ENCODE measurements at places on chromosomes 12 and 14. TPM values are rescaled to one million over a fixed set of nuclear protein-coding genes. Genes with fewer than 3 reads are reported as not detected.

Gene IRAK3
- 17.1 TPM for total RNA-seq

GRCh38 chr14:73221945-73222344, 15.4 kb upstream of the PAPLN start:
- no peak for DNase-seq

- DNase-seq = no peak
Observed at GRCh38 chr12:49966511-49967041, 4.9 kb downstream of the AQP5 start.

Gene PPP1R13B
- 8.6 TPM for total RNA-seq

Gene STXBP6
- 15.2 TPM for total RNA-seq

Gene OTX2
- total RNA-seq = not detected

DNA sequence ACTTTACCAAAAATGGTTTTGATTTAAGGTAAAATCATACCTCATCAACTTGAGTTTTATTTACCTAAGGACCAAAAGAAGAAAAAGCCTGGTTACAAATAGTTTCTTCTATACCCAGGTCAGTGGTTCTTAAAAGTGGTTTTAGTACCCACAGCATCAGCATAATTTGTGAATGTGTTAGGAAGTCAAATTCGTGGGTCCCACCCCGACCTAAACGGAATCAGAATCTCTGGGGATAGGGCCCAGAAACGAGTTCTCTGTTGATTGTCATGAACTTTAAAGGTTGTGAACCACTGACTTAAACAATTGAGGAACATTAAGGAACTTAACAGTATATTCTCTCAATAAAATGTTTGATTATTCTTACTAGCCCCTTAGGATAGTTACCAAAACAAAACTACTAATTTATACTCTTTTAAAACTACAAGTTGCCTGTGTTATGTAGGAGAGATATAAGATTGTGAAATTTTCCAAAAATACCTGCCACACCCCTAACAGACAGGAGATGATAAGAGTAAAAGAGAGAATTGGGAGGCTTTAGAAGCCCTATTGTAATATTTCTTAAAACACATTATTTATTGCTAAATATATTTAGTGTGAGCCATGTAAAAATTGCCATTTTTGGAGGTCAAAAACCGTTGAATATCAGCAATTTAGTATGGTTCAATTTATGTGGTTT, 669 bp upstream of the SLC25A21 start:
- no peak for DNase-seq

Data from sigmoid colon (tissue), 7 donors.